Gastroesophageal sphincter (tissue), 4 donors: ENCODE measurements at places on chromosomes 12 and 14.

DNA sequence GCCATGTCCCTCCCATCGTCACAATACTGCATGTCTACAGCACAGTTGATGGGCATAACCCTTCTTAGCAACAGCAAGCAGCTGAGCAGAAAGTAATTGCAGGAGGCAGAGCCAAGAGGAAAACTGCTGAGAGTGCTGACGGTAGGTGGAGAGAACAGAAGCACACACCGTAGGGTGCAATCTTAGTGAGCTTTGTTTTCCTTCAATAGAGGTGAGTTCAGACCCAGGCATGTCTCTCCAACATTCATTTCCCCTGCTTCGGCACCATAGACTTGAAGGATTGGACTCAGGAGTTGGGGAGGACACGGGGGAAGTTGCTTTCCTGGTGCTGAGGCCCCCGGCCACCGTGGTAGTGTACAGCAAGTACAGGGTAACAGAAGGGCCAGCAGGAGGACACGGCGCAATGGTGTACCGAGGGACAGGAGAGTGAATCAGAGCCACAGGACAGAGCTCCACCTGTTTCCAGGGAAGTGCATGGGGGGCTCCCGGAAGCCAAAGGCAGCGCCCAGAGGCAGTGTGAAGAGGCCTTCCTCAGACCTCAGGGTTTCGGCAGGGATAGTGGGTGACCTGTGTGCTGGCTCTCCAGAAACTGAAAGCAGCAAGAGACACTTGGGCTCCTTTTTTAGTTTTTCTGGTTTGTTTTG lies 36.3 kb upstream of the SINHCAF start:
- ATAC-seq: no peak

- ATAC-seq: peak; percentile 26
Measured at GRCh38 chr12:51827925-51828818, 20.3 kb downstream of the FIGNL2 start.

GRCh38 chr12:110280779-110281548 lies at the start of gene ATP2A2:
Gene ATP2A2, plus strand, starts transcription at chr12:110281247. Its CDS starts 543 bp downstream, at chr12:110281790.
- peak; percentile 95 for ATAC-seq

- no peak for ATAC-seq
Measured at GRCh38 chr14:49212721-49213120, 373.5 kb downstream of the RPS29 start.

DNA sequence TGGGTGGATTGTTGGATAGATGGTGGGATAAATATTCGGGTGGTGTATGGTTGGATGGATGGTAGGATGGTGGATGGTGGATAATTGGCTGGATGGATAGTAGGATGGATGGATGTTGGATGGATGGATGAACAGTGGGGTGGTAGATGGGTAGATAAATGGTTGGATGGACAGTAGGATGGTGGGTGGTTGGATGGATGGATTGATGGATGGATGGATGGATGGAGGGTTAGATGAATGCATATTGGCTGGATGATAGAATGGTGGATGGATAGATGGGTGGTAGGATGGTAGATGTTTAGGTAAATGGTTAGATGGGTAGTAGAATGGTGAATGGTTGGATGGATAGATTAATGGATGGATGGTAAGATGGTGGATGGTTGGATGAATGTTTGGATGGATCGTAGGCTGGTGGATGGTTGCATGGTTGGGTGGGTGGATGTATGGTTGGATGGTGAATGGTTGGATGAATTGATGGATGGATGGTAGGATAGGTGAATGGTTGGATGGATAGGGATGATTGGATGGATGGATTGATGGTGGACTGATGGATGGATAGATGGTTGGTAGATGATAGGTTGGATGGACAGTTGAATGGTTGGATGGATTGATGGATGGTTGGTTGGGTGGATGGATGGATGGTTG lies 23.6 kb downstream of the ZBTB42 start:
- ATAC-seq: no peak

GRCh38 chr12:46609674-46610073 lies 216.1 kb downstream of the SLC38A4 start:
- no peak for ATAC-seq

DNA sequence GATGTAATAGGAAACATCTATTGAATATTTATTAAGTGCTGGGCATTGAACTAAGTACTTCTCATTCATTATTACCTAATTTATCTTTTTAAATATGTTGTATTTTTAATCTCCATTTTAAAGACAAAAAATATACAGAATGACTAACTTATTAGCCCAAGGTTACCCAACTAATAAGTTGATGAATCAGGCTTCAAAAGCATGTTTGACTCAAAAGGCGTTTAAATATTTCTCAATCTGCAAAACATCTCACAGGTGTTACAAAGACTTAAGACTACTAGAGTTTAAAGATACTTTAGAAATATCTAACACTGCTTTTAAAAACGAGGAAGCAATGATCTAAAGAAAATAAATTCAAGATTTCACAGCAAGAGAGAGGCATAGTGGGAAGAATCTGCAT lies 457.4 kb upstream of the DCN start:
- ATAC-seq: no peak

GRCh38 chr12:52691841-52692150 lies 11.5 kb downstream of the KRT77 start:
- ATAC-seq: no peak

GRCh38 chr14:96754162-96754844 lies 42.9 kb upstream of the VRK1 start:
- no peak for ATAC-seq

GRCh38 chr12:61367281-61367785 lies 892.9 kb upstream of the USP15 start:
- ATAC-seq: no peak

DNA sequence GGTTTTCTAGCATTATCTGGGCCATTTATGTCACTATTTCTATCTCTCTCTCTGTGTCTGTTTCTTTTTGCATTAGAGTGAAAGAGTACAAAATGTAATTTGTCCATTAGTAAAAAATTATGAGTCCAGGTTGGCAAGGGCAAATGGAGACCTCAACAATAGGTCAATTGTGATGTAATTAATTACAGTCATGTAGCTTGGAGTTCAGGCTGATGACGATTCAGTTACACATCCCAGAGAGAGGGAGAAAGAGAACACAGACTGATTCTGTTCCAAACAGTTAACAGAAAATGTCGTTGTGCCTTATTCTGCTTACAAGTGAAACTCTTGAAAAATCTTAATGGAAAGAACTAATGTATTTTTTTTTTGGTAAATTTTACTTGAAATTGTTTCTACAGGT lies 83.3 kb downstream of the ATXN7L3B start:
- no peak for ATAC-seq

GRCh38 chr12:70590051-70590450 lies 47.2 kb downstream of the PTPRB start:
- ATAC-seq: no peak

- no peak for ATAC-seq
Measured at GRCh38 chr14:73879027-73879426, 7.6 kb upstream of the ZNF410 start.

DNA sequence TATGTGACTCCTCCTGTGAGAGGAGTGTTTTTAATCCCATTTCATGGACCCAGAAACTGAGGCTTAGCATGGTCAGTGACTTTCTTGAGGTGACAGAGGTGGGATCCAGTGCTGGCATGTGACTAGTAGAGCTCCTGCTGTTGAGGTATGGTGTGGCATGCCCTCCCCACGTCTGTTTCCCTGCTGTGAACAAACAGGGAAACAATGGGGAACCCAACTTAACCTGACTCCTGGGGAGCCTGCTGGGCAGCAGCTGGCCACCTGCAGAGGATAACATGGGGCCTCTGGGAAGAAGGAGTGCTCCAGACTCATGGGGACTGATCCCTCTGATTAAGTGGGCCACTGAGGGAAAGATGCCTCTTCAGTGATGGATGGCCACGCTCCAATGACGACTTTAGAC lies 114.0 kb downstream of the BEGAIN start:
- ATAC-seq: no peak

GRCh38 chr12:60257063-60257462 lies 661.2 kb downstream of the SLC16A7 start:
- no peak for ATAC-seq

- no peak for ATAC-seq
Measured at GRCh38 chr14:37437490-37437889, 157.6 kb downstream of the FOXA1 start.

DNA sequence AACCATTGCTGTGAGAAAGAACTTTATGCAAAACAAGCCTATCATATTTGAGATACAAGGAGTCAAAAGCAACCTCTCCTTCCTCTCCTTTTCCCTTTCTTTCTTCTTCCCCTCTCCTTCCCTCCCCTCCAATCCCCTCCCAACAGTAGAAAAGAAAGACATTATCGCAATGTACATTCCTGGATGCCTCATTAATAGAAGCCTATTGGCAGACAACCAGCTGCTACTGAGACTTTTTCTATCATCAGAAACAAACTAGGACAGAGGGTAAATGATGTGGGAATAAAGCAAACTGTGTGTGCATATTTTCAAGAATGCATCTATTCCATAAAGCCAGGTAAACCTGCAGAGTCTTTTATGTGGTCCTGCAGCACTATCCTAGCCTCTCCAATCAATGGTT lies 237.2 kb downstream of the ITPR2 start:
- no peak for ATAC-seq

- no peak for ATAC-seq
Measured at GRCh38 chr14:101108579-101109346, 205.2 kb upstream of the RTL1 start.

GRCh38 chr14:42535397-42535796 lies 928.7 kb downstream of the LRFN5 start:
- ATAC-seq: no peak

DNA sequence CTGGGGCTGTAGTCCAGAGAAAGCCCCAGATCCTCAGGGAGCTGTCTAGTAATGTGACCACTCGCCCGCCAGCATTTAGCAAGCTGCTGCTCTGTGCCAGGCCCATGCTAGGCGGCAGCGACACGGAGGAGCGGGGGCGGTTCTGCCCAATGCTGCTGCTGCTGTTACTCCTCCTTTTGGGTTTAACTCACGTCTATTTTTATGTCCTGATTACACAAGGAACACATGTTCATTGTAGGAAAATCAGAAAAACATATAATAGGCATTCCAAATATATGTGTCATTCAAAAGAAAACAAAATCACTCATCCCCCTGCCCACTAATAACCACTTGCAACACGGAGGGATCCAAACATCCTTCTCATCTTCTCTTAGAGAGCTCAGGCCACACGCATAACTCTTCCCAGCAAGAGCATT lies 30.4 kb downstream of the CCDC92 start:
- ATAC-seq: no peak
